Stromal cell of bone marrow (primary cell): ENCODE measurements at places on chromosomes 1 and 21.

- DNase-seq = no peak
Observed at GRCh38 chr1:247390996-247391395, 25.0 kb upstream of the NLRP3 start.

GRCh38 chr1:214377485-214377884, 96.5 kb downstream of the SMYD2 start:
- DNase-seq = no peak

DNA sequence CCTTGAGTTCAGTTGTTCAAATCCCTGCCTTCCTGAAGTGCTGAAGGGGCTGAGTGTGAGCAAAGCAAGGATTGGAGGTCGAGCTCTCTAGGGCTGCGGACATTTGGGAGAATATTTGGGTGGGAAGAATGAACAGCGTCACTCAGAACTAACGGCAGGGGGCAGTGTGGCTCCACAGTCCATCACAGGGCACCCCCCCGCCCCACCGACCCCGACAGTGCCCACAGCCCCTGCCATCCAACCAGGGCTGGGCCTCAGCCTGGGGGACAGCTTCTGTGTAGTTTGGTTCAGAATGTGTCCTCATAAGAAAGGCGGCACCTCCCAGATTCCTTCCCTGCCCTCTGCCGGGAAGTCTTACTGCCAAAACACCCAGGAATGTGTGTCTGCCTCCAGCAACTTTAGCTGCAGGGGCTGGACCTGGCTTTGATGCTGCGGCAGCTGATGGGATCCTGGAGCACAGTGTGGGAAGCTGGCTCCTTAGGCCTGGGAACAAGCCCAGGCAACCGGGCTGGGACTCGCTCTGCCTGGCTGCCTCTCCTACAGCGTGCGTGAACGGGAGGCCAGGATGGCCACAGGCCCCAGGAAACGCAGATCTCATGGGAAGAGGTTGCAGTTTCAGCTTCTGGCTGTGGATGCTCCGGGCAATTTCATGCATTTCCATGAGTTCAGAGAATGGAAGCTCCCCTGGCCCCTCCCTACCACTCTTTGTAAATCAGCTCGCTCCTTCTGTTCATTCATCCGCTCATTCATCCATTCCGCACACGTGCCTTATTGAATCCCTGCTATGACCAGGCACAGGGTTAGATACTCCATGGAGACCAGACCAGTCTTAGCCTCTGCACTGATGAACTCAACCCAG, 104.9 kb upstream of the TMPRSS2 start:
- DNase-seq = peak; percentile 96

DNA sequence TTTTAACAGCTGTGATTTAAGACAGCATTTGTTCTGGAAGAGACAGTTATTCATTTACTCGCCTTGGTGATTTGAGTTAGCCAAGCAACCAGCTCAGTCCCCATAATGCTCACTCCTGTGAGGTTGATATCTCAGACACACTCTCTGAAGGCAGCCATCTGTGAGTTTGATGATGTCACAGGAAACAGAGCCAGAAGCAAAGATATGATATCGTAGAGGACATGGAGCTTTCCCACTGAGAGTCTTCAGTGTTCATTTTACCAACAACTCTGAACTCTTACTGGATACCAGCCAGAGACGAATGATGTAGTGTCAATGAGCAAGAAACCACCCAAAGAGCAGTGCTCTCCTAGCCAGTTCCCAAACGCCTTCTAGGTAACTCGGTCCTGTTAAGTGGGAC, 219.4 kb downstream of the SLC35F3 start:
- DNase-seq = no peak

DNA sequence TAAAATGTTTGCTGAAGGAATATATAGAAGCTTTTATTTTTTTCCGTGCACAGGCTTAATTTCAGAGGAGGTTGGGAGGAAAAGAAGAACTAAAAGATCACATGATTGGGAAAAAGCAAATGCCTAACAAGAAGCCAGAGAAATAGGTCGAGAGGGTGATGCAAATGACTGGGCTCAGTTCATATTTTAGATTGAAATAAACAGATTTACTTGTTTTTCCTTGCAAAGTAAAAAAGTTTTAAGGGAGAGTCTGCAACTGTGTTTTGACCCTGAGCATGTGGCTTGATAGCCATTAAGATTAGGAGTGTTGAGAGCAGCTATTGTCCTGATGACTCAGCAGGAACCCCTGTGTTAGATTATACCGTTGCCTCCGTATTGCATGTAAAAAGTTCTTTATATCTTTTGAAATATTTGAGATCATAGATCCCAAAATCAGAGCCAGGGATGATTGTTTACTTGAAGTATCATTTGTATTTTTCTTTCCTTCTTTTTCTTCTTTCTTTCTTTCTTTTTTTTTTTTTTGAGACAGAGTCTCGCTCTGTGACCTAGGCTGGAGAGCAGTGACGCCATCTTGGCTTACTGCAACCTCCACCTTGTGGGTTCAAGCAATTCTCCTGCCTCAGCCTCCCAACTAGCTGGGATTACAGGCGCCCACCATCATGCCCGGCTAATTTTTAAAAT, 20.2 kb downstream of the CLIC4 start:
- DNase-seq = no peak

GRCh38 chr1:212670301-212670700, 29.3 kb downstream of the BATF3 start:
- DNase-seq = no peak

DNA sequence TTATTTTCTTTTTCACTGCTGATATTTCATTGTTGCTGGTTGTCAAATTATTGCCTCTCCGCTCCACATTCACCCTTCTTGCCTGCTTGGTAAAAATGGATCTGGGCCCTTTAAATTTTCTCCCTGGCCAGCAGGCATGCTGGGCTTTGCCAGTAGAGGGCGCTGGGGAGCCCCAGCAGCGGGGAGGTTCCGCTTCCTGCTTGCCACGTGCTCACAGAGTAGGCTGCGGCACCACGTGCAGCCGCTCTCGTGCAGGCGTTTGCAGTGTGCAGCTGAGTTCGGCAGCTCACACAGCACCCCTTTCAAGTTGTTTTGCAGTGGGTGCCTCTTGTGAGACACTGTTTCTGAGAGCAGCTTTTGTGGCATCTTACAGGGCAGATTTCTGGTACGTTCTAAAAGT, at the start of gene ACTL8:
Gene ACTL8, plus strand, starts transcription at position 214 of the 400 bp plus-strand sequence. CDS start 67,676 bp downstream, outside the sequence.
- no peak for DNase-seq

DNA sequence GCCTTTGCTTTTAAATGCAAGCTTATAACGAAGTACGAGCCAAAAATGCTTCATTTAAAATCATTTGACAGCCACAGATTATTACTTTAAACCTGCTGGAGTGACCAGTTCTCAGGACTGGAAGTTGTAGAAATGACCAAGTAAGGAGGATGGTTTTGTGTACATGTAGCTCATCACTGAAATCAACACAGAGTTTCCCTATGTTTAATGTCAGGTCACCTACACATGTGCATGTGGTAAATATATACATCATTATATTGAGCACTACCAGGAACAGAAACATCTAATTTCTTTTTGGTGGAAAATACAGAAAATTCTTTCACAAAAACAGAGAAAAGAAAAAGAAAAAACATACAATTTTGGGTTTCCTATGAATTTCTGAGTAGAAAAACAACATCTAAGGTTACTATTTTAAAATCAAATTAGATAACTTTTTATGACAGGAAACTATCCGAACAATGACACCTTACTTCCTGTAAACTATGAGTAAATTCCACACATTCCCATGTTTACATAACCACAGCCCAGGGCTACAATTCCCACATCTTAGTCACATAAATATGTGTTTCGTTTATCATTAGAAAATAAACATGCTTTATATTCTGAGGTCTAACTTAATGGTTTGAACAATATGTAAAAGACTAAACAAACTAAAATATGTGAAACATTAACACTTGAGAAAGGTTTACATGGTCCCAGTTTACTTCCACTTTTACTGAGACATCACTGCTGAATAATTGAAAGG, 73.6 kb downstream of the ZNF281 start:
- DNase-seq = no peak

GRCh38 chr1:235402457-235403200, 35.4 kb downstream of the TBCE start:
- DNase-seq = no peak

DNA sequence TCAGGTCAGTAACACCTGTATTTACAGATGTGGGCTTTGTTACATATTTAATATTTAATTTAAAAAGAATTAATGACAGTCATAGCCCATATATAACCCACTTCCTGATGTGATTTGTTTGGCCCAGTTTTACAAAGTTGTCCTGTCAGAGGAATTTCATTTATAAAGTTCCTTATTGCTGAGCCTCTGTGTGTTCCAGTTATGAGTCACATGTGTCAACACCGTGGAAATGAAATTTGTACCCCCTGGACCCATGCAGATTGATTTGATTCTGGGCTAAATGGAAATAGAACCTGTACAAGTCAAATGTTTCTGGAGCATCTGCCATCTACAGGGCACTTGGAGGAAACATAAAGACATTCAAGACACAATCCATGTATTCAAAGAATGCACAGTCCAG, 149.2 kb downstream of the CACNA1E start:
- no peak for DNase-seq

DNA sequence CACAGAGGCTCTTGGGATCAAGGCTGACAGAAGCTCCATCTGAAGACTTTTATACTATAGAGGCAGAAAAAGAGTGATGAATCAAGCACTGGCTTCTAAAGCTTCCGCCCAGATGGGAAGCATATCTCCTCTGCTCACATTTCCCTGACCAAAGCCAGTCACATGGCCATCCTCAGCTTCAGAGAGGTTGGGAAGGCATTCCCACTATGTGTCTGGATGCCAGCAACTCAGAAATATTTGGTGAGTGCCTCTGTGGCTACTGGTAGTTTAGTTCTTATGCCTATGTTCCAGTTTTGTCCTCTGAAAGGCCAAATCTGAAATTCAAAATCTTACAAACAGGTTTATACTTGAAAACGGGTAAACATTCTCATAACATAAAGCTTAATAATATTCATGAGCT, 9.9 kb upstream of the DISC1 start:
- no peak for DNase-seq

DNA sequence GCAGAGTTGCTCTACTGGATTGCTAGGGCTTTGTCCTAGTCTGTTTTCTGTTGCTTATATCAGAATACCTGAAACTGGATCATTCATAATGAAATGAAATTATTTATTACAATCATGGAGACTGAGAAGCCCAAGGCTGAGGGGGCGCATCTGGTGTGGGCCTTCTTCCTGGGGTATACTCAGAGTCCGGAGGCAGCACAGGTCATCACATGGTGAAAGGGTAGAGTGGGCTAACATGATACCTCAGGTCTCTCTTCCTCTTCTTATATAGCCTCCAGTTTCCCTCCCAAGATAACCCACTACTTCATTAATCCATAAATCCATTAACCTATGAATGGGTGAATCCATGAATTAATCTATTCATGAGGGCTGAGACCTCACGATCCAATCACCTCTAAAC, 667.6 kb upstream of the NCAM2 start:
- no peak for DNase-seq

- no peak for DNase-seq
Observed at GRCh38 chr1:55305735-55306134, 90.6 kb upstream of the USP24 start.

- no peak for DNase-seq
Observed at GRCh38 chr1:202145068-202145743, 669 bp upstream of the ARL8A start.

DNA sequence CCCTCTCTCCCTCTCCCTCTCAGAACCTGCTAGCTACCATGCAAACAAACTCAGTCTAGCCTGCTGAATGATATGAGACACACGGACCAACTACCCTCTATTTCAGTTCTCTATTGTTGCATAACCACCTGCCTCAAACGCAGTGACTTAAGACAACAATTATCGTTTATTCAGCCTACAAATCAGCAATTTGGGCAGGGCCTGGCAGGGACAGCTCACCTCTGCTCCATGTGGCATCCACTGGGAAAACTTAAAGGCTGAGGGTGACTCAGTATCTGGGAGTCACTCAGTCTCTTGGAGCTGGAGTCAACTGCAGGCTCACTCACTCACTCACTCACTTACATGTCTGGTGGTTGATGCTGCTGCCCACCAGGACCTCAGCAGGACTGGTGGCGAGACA, 121.3 kb downstream of the SEC16B start:
- DNase-seq = no peak

DNA sequence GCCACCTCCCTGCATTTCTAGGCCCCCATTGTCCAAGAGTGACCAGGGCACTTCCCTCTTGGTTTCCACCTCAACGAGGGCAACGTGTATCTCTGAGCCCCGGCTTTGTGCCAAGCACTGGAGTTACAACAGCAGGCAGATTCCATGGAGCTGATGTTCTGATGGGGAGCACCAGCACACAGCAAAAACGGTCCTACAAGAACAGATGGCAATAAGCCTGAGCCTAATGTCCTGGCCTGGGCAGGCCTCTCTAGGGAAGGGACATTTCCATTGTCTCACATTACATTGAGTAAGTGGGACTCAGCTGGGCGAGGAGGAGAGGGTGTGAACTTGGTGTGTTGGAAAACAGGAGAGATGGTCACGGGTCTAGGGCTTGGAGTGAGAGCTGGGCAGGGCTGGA, 27.2 kb upstream of the NPPB start:
- DNase-seq = no peak

DNA sequence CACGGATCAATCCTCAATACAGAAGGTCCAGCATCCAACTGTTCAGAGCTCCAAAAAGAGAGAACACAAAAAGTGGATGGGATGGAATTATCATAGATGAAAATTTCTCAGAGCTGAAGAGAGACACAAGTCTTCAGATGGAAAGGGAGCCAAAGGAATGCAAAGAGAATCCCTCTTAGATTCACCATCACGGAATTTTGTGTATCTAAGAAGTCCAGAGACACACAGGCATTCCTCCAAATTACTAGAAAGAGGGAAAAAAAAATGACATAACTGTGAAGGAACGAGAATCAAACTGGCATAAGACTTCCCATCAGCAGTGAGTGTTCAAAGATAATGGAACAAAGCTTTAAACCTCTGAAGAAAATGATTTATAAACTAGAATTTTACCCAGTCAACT, 101.2 kb downstream of the ZSCAN20 start:
- DNase-seq = no peak

- DNase-seq = no peak
Observed at GRCh38 chr1:223556414-223557129, 108.9 kb downstream of the CAPN8 start.

DNA sequence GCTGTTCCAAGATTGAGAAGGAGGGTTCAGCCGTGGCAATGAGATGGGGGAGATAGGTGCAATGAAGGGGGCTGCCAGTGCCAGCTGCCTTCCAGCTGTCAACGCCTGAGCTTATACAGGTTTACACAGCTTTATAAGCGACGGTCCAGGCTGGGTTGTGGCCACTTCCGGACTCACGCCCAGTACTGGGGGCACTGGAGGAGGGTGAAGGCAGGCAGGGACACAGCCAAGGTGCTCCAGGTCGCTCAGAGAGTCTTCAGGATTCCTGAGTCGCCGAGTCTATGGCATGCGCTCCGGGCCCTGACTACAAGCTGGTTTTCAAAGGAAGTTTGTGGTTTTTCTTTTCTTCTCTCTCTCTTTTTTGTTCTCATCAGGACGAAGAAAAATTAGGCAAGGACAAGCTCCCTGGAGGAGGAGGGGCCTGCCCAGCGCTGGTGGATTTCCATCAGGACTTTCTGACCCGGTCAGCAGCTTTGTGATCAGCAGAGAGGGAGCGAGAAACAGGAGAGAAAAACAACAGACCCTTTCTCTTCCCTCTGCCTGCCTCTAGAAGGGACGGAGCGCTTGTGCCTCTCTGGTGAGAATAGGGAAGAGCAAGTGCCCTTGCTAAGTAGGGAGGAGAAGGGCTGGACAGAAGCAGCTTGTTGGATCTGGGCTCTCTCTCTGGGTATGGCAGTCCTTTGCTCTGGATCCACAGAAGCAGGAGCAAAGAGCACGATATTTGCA, at the start of gene MINDY1:
Gene MINDY1, minus strand, starts transcription at position 576 of the 726 bp plus-strand sequence. CDS start 4,285 bp downstream, outside the sequence.
- DNase-seq = peak; percentile 82
